IMR-90 (cell line): ENCODE measurements at places on chromosomes 12 and 14. TPM values are rescaled to one million over a fixed set of nuclear protein-coding genes. Genes with fewer than 3 reads are reported as not detected.

DNA sequence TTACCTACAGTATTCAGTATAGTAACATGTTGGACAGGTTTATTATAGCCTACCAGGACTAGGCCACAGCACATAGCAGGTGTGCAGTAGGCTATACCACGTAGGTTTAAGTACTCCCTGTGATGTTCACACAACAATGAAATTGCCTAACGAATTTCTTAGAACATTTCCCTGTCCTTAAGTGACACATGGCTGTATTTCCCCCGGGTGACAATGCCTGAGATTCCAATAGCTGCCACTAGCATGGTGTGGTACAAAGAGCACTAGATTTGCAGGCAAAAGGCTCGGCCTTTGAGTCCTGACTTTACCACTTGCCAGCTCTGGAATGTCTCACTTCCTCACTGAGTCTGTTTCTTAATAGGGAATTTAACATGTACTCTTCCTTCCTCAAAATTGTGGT is 19.7 kb downstream of the PTPN21 start:
- H3K4me1 ChIP-seq: 0 out of 2 replicates have a peak, but pooled peaks cover 2% of the 10 kb centered on the region
- peaks cover 16% of the 10 kb centered on the region for H3K36me3 ChIP-seq
- H3K4me3 ChIP-seq: no peak overlapping the region
- no peak overlapping the region for H3K27ac ChIP-seq

DNA sequence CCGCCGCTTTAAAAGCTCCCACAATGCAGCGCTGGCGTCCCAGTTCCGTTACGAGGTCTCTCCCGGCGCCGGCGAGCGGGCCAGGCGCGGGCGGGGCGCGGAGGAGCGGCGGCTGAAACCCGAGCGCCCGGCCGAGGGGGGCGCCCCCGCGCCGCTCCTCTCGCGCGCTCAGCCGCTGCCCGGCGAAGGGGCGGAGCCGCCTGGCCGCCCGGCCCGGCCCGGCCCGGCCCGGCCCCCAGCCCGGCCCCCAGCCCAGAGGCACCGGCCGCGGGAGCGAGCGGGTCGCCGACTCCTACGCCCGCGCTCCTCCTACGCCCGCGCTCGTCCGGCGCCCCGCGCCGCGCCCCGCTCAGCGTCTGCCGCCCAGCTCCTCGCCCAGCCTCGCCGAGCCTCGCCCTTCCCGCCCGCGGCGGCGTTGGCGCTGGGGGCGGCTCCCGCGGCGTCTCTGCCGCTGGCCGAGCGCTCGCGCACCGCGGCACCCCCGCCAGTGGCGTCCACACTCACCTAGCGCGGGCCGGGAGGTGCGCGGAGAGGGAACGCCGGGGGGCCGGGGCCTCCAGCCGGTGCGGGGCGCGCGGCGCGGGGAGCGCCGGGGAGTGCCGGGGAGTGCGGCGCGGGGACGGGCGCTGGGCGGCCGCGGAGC is at the start of gene RASSF8:
RASSF8 (plus strand) TSS at position 255 of the 643 bp plus-strand sequence. CDS start 96,662 bp downstream, outside the sequence.
- H3K27ac ChIP-seq: peak within 1 kb of the TSS; percentile 100
- H3K4me3 ChIP-seq: peak within 1 kb of the TSS; percentile 94
- H3K36me3 ChIP-seq: peaks cover 7% of the 10 kb centered on the region
- peak; percentile 72 for DNase-seq
- no peaks in the 10 kb centered on the region for H3K27me3 ChIP-seq

GRCh38 chr12:6362403-6362802 is 13.0 kb downstream of the SCNN1A start:
- no peaks in the 10 kb centered on the region; the same call in 1 of the 2 replicates for H3K27me3 ChIP-seq
- DNase-seq: no peak
- H3K36me3 ChIP-seq: no peaks in the 10 kb centered on the region
- H3K4me3 ChIP-seq: no peak overlapping the region
- no peak overlapping the region for H3K27ac ChIP-seq

The CGRRF1 gene
- total RNA-seq: 13.8 and 15.3 TPM in 2 replicates

DNA sequence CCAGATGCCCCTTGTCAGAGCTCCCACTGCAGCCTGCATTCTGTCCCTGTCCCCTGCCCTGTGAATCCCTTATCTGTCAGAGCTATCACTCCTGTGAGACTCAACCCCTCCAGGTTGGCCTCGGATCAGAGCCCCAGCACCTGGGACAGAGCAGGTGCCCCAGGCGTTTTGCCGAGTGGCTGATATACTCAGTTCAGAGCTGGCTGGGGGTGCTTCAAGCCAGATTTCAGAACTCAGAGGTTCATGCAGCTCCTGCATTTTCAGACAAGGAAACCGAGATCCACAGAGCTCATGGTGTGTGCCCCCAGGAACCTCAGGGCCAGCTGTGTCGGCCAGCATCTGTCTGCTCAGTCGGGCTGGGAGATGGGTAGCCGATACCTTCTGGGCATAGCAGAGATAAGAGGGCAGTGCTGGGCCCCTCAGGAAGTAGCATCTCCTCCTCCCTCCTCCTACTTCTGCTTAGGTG is 228.0 kb upstream of the RTL1 start:
- H3K27me3 ChIP-seq: peaks cover 21% of the 10 kb centered on the region
- no peak overlapping the region for H3K4me3 ChIP-seq
- no peaks in the 10 kb centered on the region for H3K4me1 ChIP-seq
- H3K27ac ChIP-seq: no peak overlapping the region

- H3K4me1 ChIP-seq: no peaks in the 10 kb centered on the region
- no peak overlapping the region for H3K27ac ChIP-seq
- H3K36me3 ChIP-seq: no peaks in the 10 kb centered on the region
- no peak for DNase-seq
Observed at GRCh38 chr12:4011597-4011996, 138.4 kb upstream of the PARP11 start.

- H3K36me3 ChIP-seq: no peaks in the 10 kb centered on the region
- peak; percentile 72 for DNase-seq
- peak overlapping the region; percentile 55 for H3K4me3 ChIP-seq
- H3K27ac ChIP-seq: peak overlapping the region; percentile 98
- H3K4me1 ChIP-seq: peaks cover 8% of the 10 kb centered on the region
- peaks cover 16% of the 10 kb centered on the region; the same call in 1 of the 2 replicates for H3K27me3 ChIP-seq
Observed at GRCh38 chr14:23365732-23366425, 907 bp upstream of the EFS start.
